ENCODE measurements at places on chromosomes 1 and 21. TPM values are rescaled to one million over a fixed set of nuclear protein-coding genes. Genes with fewer than 3 reads are reported as not detected.

DNA sequence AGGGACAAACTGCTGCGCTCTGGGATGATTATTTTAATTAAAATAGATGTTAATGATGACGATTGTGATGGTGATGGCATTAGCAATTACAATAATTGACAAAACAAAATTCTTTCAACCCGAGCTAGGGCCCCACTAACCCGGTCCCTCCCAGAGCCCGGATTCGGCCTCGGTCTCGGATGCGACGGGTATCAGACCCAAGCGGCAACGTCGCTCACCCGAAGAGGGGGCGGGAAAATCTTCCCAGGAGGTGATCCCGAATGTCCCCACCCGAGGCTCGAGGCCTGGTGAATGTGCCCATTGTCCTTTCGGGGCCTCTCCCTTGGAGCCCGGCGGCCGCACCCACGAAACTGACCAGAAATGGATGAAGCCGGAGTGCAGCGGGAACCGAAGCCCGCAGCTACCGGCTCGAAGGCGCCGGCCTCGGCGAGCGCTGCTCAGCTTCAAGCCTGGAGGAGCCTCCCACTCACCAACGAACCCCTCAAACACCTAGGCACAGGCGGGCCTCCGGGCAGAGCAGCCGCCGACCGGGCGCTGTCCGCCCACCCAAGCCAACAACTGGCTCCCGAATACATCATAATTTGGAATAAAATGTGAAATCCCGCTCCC lies 1.2 kb downstream of the TAL1 start:
- peaks cover 18% of the 10 kb centered on the region for H3K4me1 ChIP-seq
- H3K27ac ChIP-seq: no peak overlapping the region
- no peak for DNase-seq
- no peak overlapping the region for H3K4me3 ChIP-seq

DNA sequence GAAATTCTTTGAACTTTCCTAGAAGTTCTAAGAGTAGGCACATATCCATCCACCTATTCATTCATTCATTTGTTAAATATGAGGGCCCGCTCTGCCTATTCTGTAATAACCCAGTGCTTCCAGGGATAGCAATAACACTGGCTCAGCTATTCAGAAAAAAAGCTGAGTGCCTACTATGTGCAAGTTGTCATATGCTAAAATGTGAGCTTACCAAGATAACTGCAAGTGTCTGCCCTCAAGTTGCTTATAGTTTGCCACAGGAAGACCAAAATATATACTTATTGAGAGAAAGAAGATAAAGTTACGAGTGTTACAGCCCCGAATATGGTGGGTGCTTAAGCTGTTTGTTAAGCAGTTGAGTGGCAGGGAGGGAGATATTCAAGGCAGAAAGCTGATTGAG lies 39.6 kb downstream of the CD55 start:
- peaks cover 5% of the 10 kb centered on the region for H3K4me1 ChIP-seq
- H3K27me3 ChIP-seq: no peaks in the 10 kb centered on the region
- H3K27ac ChIP-seq: no peak overlapping the region
- DNase-seq: no peak

Gene PPOX
- total RNA-seq: 43.9 TPM

Gene NBPF10
- total RNA-seq: 2.0 TPM

DNA sequence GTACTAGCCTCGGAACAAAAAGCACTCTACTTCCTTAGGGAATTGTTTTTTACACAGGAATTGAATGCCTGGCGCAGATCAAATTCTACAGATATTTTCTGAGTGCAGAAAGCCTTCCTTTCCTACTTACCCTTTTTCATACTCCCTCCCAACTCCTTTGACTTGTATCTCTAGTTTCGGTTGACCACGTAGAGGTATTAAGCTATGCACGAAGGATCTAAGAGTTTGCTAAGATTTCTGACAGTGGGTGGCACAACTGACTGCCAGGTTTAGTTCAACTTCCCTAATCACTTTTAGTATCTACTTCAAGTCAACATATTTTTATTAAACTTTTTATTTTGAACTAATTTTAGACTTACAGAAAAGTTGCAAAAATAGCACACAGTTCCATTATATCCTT lies 5.0 kb downstream of the TOR1AIP2 start:
- no peak overlapping the region for H3K27ac ChIP-seq
- no peak overlapping the region for H3K4me3 ChIP-seq
- no peak for DNase-seq
- H3K4me1 ChIP-seq: peaks cover 29% of the 10 kb centered on the region

GRCh38 chr1:186880982-186881381 lies 52.2 kb downstream of the PLA2G4A start:
- H3K4me1 ChIP-seq: no peaks in the 10 kb centered on the region
- no peak for DNase-seq
- no peak overlapping the region for H3K4me3 ChIP-seq

GRCh38 chr1:101284021-101284420 lies 47.2 kb downstream of the S1PR1 start:
- DNase-seq: peak; percentile 45
- H3K4me1 ChIP-seq: peaks cover 62% of the 10 kb centered on the region
- peak overlapping the region; percentile 75 for H3K27ac ChIP-seq
- H3K36me3 ChIP-seq: peaks cover 6% of the 10 kb centered on the region
- peak overlapping the region; percentile 45 for H3K4me3 ChIP-seq

DNA sequence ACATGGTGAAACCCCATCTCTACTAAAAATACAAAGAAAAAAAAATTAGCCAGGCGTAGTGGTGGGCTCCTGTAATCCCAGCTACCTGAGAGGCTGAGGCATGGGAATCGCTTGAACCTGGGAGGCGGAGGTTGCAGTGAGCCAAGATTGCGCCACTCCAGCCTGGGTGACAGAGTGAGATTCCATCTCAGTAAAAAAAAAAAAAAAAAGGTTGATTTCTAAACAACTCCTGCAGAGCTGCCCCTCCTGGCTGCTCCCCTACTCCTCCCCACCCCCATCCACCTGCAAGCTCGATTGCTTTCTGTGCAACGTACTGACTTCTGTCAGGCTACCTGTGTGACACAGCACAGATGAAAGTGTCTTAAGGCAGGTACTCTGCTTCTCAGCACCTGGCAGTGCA lies 13.3 kb downstream of the ETV3L start:
- no peak for DNase-seq
- H3K27me3 ChIP-seq: peaks cover 7% of the 10 kb centered on the region
- no peaks in the 10 kb centered on the region for H3K4me1 ChIP-seq
- no peaks in the 10 kb centered on the region for H3K36me3 ChIP-seq
- H3K27ac ChIP-seq: no peak overlapping the region

Gene MTOR
- total RNA-seq: 52.0 TPM

- DNase-seq: no peak
- H3K36me3 ChIP-seq: peaks cover 48% of the 10 kb centered on the region
- no peak overlapping the region for H3K27ac ChIP-seq
Observed at GRCh38 chr1:236837897-236838296, 42.8 kb downstream of the MTR start.

GRCh38 chr21:14308234-14308633 lies 74.7 kb downstream of the HSPA13 start:
- no peak overlapping the region for H3K4me3 ChIP-seq
- H3K36me3 ChIP-seq: no peaks in the 10 kb centered on the region
- no peak overlapping the region for H3K27ac ChIP-seq
- no peaks in the 10 kb centered on the region for H3K4me1 ChIP-seq
- DNase-seq: no peak
- peaks cover 25% of the 10 kb centered on the region for H3K27me3 ChIP-seq

- no peak for DNase-seq
- H3K4me3 ChIP-seq: no peak overlapping the region
Observed at GRCh38 chr1:107691540-107691939, 273.4 kb downstream of the VAV3 start.

DNA sequence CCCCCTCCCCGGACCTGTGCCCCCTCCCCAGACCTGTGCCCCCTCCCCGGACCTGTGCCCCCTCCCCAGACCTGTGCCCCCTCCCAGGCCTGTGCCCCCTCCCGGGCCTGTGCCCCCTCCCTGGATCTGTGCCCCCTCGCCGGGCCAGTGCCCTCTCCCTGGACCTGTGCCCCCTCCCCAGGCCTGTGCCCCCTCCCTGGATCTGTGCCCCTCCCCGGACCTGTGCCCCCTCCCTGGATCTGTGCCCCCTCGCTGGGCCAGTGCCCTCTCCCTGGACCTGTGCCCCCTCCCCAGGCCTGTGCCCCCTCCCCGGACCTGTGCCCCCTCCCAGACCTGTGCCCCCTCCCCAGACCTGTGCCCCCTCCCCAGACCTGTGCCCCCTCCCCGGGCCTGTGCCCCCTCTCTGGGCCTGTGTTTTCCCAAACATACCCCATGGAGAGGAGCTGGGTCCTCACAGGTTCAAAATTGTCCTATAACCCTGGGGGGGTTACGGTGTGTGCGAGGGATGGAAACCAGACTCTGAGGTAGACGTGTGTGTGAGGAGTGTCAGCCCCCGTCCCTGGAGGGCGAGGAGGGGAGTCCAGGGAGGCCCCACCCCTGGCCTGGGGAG lies 47.6 kb upstream of the POFUT2 start:
- no peaks in the 10 kb centered on the region for H3K36me3 ChIP-seq
- H3K4me3 ChIP-seq: no peak overlapping the region
- H3K27me3 ChIP-seq: peaks cover 4% of the 10 kb centered on the region
- H3K27ac ChIP-seq: no peak overlapping the region
- no peaks in the 10 kb centered on the region for H3K4me1 ChIP-seq
- DNase-seq: no peak

GRCh38 chr1:236638945-236639344 lies 34.6 kb upstream of the HEATR1 start:
- DNase-seq: no peak
- no peak overlapping the region for H3K27ac ChIP-seq
- H3K4me3 ChIP-seq: no peak overlapping the region
- H3K36me3 ChIP-seq: no peaks in the 10 kb centered on the region
- H3K4me1 ChIP-seq: no peaks in the 10 kb centered on the region

DNA sequence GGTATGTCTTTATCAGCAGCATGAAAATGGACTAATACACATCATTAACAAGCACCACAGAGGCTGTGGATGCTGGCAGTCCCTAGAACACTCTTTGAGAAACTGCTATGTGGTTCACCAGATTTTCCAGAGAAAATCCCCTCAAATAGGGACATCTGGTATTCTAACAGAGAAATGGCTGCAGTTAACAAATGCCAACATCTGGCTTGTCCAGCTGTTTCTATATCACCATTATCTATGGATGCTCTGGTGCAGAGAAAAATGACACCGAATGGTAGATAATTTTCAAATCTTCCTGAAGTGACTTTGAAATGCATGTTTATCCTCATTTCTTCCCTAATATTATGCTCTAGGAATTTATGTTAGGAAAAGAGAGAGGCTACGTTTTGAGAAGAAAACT lies 403.5 kb upstream of the PROX1 start:
- no peaks in the 10 kb centered on the region for H3K4me1 ChIP-seq
- no peaks in the 10 kb centered on the region for H3K36me3 ChIP-seq
- no peaks in the 10 kb centered on the region for H3K27me3 ChIP-seq
- no peak overlapping the region for H3K4me3 ChIP-seq
- DNase-seq: no peak

DNA sequence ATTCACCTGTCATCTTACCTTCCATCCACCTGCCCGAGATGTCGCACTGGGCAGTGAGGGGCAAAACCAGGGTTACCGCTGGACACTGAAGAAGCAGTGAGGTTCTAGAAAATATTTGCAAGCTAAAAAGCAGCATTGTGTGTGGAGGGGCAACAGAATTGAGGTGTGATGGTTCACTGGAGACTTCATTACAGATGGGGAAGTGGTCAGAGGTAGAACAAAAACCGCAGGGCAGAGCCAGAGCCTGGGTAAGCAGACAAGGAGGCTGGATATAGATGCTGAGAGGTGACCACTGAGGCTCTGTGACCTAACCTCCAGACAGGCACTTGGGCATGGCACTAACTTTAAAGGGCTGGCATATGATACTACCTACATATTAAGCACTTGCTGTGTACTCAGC lies 363.9 kb upstream of the PROX1 start:
- DNase-seq: no peak
- H3K27ac ChIP-seq: no peak overlapping the region
- H3K4me3 ChIP-seq: no peak overlapping the region
- peaks cover 15% of the 10 kb centered on the region for H3K4me1 ChIP-seq
- peaks cover 13% of the 10 kb centered on the region for H3K27me3 ChIP-seq

Gene LYPD8
- total RNA-seq: not detected

Gene PRMT6
- total RNA-seq: 13.1 TPM

- no peak overlapping the region for H3K27ac ChIP-seq
- no peak overlapping the region for H3K4me3 ChIP-seq
- peaks cover 46% of the 10 kb centered on the region for H3K27me3 ChIP-seq
- no peaks in the 10 kb centered on the region for H3K4me1 ChIP-seq
- H3K36me3 ChIP-seq: no peaks in the 10 kb centered on the region
Observed at GRCh38 chr1:85214654-85215053, 13.8 kb upstream of the SYDE2 start.

DNA sequence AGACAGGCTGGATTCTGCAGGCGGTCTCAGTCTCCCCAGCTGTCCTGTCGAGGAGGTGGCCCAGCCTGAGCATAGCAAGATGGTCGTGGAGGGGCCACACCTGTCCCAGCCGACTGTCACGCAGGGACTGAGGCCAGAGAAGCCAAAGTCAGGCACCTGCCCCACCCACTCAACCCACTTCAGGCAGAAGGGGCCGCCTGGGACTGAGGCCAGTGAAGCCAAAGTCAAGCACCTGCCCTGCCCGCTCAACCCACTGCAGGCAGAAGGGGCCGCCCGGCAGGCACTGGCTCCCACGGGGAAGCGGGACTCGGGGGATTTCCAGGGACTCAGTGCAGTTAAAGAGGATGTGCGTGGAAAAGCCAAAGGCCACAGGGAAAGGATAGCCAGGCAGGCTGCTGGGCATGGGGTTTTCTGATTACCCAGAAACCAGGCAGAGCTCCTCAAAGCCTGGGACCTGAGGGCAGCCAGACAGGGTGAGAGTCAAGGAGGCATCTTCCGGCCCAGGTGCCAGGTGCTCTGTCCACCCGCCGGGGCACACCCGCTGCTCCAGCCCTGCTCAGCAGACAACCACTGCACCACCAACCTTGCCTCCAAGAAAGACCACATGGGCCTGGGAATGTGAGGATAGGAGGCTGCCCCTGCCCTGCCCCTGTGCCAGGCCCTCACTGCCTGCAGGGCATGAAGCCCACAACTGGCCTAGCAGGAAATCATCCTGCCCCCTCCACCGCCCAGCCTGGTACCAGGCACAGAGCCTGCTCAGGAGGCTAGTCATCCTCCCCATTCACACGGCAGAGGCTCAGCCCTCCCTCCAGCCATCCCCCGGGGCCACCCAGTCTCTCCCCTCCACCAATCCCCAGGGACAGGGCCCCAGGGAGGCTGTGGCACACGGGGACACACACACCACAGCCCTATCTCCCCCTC lies 41.0 kb downstream of the MEGF6 start:
- H3K27me3 ChIP-seq: no peaks in the 10 kb centered on the region
- H3K36me3 ChIP-seq: no peaks in the 10 kb centered on the region
- no peak overlapping the region for H3K27ac ChIP-seq
- no peaks in the 10 kb centered on the region for H3K4me1 ChIP-seq
- no peak for DNase-seq

DNA sequence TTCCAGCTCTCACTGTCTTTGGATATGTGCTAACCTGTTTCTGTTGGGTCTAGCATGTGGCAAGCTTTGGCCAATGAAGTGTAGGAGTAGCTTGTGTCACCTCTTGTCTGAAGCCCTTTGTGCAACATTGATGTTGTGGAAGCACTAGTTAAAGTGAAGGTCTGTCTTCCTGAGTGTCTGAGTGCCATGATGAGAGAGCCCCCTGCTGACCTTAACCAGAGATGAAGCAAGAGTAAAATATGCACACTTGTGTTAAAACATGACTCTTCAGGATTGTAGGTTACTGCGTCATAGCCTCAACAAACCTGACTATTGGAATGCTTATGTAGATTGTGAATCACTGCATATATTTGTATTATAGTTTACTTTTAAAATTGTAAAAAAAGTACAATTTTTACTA lies 103.7 kb downstream of the NCAM2 start:
- H3K4me1 ChIP-seq: no peaks in the 10 kb centered on the region
- DNase-seq: no peak
- H3K27ac ChIP-seq: no peak overlapping the region
- H3K4me3 ChIP-seq: no peak overlapping the region
- H3K36me3 ChIP-seq: no peaks in the 10 kb centered on the region

Gene LCE3E
- total RNA-seq: not detected

Gene RORC
- 0.30 TPM for total RNA-seq

Measured in activated CD8-positive, alpha-beta memory T cell treated with anti-CD3 and anti-CD28 coated beads, Interleukin-2, amount 10 ng/mL, durations not matched to agents 7 days and 5 days (primary cell).